A673 (cell line): ENCODE measurements at places on chromosomes 11 and 22.

- DNase-seq: no peak
Observed at GRCh38 chr22:44440224-44441160, 57.5 kb downstream of the RTL6 start.

GRCh38 chr11:20017320-20017719 is 143.0 kb downstream of the DBX1 start:
- DNase-seq: no peak

DNA sequence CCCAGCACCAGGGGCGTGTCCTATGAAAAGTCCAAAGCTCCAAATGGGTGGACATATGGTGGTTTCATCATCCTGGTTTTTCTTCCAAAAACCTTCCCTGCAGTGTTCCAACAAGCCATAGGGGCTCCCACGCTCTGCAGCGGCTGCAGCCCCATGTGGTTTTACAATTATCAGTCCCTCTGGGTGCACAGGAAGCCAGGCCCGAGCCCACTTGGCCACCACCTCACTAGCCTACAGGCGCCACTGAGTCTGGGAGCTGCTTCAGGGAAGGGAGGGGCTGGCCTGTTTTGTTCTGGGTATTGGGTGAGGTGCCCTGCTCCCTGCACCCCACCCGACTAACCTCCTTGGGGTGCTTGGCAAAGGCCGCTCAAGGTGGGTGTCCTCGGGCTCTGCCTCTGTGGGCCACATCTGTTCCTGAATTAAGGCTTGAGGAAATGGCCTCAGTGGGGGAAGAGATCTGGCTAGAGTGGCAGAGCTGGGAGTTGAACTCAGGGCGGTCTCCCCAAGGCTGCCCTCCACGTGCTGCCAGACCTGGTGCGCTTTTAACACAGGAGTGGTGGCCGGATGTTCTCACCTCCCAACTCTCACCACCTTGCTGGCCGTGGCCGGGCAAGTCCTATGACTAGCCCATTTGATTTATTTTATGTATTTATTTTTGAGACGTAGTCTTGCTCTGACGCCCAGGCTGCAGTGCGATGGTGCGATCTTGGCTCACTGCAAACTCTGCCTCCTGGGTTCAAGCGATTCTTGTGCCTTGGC is 5.3 kb upstream of the CDC42BPG start:
- no peak for DNase-seq

GRCh38 chr22:49642331-49642730 is 185.3 kb downstream of the BRD1 start:
- no peak for DNase-seq

- no peak for DNase-seq
Observed at GRCh38 chr11:58003591-58003990, 20.1 kb upstream of the OR9Q1 start.

GRCh38 chr11:70298243-70298915 is 27.9 kb downstream of the PPFIA1 start:
- DNase-seq: no peak

- no peak for DNase-seq
Observed at GRCh38 chr11:89660234-89660633, 49.9 kb upstream of the TRIM77 start.
